Islet precursor cell (in vitro differentiated cells): ENCODE measurements at places on chromosomes 1 and 21.
A peak's percentile ranks its signal among the peaks of the same experiment; 100 is the strongest.

DNA sequence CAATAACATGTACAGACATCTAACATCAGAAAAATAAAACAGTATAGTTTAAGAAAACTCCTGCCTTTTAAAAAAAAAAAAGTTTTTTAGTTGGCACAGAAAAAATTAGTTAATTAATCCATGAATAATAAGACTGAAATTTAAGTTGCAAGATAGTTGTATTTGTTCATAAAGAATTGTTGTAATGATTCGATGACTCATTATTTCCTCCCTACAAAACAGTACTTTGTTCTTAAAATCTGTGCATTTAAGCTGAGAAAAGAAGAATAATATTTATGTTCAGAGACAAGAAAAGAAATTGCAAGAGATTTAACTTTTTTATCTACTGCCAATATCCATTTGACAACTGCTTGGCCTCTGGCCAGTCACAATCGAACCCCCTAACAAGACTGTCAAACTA is 894.7 kb downstream of the ADGRL2 start:
- DNase-seq, result no peak

- no peak for DNase-seq
These were observed 326.8 kb downstream of the HLX start for GRCh38 chr1:221206076-221206475.

DNA sequence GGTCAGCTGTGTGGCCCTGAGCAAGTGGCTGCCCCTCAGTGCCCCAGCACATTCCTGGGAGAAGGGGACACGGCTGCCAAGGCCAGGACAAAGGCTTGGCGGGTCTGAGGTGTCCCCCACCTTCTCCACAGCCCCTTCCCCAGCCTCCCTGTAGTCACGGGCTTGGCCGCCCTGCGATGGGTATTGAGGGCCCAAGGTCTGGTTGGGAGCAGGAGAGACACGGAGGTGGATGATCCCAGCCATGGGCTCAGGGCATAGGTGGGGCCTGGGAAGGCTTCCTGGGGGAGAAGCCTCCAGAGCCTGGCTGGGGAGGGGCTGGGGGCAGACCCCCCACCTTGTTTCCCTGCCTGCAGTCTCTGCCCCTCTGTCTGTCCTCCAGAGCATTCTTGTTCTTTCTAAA is 27.0 kb downstream of the TTC39A start:
- no peak for DNase-seq

GRCh38 chr1:85289207-85289847 is 12.9 kb upstream of the BCL10 start:
- DNase-seq, result peak; percentile 79

DNA sequence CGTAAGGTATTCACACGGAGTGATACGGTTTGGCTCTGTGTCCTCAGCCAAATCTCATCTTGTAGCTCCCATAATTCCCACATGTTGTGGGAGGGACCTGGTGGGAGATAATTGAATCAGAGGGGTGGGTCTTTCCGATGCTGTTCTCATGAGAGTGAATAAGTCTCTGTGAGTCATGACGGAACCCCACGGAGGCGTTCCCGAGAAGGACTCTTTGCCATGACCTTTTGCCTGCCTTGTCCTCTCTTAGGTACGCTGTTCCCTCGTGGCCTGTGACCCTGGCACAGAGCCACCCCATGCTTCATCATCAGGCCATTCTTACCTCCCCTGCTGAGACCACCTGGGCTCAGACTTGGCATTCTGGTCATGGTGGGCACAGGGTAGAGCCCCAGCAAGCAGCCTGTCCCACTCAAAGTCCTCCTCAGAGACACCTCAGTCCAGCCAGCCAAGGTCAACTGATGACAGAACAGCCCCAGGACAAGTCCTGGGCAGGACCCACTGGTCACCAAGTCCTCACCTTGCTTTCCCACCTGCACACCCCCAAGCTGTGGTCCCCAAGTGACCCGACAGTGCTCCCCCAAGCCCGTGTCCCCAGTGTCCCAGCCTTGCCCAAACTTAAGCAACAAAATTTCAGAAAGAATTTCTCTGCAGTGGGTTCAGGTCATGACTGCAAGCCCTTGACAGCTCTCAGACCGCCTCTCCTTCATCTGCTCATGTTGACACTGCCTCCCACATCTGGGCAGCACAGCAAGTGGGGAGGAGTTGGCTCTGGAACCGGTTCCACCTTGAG is 158.4 kb downstream of the ACTL8 start:
- DNase-seq, result peak; percentile 22

DNA sequence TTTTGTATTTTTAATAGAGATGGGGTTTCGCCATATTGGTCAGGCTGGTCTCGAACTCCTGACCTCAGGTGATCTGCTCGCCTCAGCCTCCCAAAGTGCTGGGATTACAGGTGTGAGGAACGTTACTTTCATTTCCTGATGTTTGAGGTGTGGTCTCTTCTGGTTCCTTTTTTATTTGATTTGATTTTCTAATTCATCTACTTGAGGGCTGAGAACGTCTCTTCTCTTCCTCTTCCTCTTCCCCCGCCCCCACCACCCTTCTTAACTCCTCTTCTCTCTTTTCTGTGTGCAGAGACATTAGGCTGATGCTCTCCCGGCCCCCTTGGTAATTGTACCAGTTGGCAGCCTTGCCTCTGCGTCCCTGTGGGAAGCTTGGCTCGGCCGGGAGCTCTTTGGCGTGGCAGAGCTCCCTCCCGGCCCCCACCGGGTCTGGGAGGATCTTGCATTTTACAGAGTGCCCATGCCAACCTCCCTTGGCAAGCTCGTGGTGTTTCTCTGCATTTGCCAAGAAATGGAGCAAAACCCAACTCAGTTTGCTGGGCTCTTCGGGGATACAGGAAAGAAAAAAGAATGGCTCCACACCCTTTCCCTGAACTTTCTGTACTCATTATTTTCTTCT is 19.9 kb downstream of the CRYAA start:
- peak; percentile 32 for DNase-seq

DNA sequence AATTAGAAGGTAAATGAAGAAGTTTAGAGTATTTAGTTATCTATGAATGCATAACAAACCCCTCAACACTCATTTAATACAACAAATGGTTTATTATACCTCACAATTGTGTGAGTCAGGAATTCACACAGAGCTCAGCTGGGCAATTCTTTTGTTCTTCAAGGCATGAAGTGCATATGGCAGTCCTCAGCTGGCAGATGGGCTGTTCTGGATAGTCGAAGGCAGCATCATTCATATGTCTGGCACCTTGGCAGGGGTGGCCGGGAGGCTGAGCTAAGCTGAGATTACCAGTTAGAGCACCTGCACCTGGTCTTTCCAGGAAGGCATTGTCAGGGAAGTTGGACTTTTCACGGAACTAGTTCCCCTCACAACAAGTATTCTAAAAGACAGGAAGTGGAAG is 286.2 kb upstream of the DUSP10 start:
- DNase-seq, result no peak

DNA sequence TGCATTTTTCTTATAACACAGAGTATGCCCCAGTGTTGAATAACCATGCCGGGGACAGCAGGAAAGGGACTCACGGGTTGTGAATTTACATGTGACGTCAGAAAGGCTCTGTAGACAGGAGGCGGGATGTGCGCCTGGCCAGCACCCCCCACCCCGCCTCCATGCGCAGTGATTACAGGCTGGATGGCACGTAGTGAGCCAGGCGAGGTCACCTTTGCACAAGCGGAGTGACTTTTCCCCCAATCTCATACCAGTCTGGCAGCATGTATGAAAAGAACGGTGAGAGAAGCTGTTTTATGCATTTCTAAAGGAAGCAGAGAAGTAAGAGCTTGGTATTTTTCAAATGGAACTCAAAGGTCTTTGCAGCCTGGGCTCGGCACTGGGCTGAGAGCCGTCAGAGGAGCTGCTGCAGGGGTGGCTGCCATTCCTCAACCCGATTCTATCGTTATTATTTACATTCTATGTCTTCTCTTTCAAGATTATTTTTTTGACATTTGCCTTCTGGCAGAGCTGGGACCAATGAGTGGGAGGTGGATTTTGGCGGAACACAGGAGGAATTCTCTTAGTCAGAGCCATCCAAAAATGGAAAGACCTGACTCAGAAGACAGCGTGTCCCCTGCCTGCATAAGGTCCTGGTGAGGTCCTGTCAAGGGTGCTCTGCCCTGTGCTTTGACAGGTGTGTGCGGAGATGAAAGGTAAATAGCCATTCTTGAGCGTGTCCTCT is 115.6 kb upstream of the SLC45A1 start:
- peak; percentile 84 for DNase-seq

DNA sequence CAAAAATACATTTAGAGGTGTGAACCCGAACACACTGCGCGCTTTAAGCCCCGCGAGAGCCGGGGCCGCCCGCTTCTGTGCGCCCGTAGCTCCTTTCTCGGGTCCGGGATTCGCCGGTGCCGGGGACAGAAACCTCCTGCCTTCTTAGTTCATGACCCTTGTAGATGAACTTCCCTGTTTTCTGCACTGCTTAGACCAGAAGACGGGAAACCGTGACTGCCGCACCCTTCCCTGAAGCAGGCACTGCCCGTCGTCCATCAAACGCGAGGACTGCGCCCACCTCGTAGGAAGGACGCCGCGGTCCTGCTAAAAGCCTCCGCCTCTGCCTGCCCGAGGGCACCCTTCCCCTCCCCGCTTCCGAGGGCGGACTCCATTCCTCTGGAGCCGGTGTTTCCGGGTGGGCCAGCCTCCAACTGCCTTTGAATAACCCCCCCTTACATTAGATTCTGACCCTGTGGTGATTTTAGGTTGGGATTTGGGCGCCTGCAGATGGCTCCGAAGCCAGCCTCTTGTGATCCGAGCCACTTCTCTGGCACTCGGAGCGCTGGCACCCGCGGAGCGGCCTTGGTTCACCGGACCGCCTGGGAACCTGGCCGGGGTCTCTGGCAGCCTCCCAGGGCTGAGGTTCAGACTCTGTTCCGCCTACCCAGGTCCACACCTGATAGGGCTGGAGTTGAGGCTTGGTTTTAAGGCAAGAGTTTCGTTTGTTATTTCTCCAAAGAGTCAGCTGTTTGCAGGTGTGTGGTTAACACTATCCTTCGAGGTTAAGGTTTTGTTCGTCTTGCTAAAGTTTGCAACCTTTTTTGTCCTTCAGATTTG is 1.2 kb upstream of the PTTG1IP start:
- DNase-seq, result peak; percentile 75

DNA sequence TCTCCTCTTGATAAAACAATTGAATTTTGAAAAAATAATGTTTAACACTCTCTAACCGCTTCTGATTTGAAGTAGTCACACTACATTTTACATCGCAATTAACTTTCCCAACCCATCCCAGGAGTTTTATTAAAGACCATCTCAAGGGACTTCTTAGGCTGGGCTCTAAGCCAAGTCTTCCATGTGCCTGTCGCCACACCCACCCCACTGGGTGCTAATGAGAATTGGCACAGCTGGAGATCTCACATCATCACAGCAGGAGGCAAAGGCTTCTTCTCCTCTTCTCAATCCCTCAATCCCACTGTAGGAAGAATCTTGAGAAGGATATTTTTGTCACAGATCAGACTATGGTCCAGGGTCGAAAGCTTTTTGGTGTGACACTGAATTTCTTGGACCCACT is 328.9 kb downstream of the NUF2 start:
- no peak for DNase-seq

DNA sequence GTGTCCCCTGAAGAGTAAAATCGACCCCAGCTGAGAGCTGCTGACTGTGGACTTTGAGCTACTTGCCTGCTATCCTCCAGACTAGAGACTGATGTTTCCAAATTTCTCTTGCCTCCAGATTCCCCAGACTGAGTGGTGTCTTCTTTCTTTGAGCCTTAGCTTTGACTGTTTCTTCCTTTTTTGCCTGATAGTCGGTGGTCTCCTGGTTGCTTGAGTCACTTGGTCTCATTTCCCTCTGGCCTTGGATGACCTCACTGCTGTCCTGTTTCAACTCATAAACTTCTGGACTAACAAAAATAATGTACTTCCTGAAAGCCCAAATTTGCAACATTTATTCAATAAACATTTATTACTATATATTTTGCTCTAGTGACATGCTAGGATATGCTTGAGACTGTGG is 52.9 kb upstream of the DIPK1A start:
- DNase-seq, result no peak

- no peak for DNase-seq
These were observed 61.3 kb downstream of the CDK18 start for GRCh38 chr1:205565799-205566198.

GRCh38 chr21:14603202-14603601 is 57.1 kb upstream of the SAMSN1 start:
- no peak for DNase-seq

- no peak for DNase-seq
These were observed 12.3 kb downstream of the LMX1A start for GRCh38 chr1:165344198-165344597.

- DNase-seq, result no peak
These were observed 40.3 kb downstream of the RPE65 start for GRCh38 chr1:68409426-68409825.

- peak; percentile 74 for DNase-seq
These were observed 28.3 kb downstream of the EIF2D start for GRCh38 chr1:206583707-206584648.

- no peak for DNase-seq
These were observed 29.4 kb upstream of the ZFYVE9 start for GRCh38 chr1:52112489-52112888.

- no peak for DNase-seq
These were observed 49.7 kb upstream of the CCDC27 start for GRCh38 chr1:3702528-3702927.

GRCh38 chr1:51620470-51620869 is 3.6 kb downstream of the OSBPL9 start:
- DNase-seq, result no peak

DNA sequence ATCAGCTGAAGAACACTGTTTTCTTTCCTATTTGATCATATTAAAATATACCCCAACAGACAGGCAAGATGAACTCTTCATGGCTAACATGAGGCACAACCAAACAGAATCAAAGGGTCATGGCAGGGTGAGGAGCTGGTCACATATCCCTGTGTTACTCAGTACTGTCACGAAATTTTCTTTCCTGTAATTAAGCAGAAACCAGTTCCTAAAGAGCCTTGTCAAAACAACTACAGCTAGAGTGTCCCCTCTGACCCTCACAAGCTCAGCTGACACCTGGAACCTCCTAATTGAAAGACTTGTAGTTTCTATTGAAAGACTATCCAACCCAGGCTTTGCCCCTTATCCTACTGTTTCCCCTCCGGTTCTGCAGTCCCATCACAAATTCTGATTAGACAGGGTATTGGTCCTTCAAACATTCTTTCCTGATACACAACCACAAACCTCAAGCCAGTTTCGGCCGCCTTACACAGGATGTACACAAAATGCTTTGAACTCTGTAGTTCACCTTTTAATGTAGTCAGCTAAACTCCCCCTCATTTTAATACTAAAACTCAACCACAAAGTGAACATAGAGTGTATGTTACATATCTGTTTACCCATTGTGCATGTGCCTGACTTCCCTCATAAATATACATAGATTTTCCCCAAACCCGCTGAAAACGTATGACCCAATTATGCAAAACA is 651.9 kb downstream of the MRPL39 start:
- no peak for DNase-seq
